ENCODE measurements at places on chromosomes 11 and 22.

DNA sequence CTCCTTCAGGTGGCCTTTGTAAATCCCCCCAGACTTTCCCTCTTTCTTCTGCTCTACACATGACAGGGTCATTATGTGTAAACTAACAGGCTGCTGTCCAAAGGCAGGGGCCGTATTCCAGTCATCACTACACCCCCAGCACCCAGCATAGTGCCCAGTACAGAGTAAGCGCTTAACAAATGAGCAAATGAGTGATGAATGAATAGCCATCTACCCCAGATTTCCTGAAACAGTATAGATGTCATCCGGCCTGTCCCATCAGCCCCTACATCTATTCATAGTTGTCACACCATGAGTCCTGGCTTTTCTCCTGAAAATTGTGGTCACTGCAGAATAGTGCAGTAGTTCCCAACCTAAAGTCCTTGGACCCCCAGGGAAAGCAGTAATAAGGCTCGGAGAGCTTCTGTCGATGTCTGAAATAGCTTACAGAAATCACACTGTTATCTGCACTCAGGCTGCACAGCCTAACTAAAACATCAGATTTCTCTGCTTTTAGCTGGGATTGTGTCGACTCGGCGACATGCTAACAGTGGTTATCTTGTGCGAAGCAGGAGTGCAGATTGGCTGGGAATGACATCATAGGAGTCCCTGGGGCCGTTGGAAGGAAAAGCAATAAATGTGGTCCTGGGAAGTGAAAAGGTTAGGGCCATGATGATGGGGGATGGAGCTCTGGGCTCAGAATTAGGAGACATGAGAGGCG is 143.8 kb upstream of the NECTIN1 start:
- DNase-seq, result no peak

- no peak for DNase-seq
Observed at GRCh38 chr22:19722178-19722981, 959 bp upstream of the GP1BB start.

GRCh38 chr22:22827187-22827939 is 60.3 kb upstream of the IGLL5 start:
- DNase-seq, result no peak

GRCh38 chr11:70618431-70619101 is 220.2 kb downstream of the CTTN start:
- no peak for DNase-seq

DNA sequence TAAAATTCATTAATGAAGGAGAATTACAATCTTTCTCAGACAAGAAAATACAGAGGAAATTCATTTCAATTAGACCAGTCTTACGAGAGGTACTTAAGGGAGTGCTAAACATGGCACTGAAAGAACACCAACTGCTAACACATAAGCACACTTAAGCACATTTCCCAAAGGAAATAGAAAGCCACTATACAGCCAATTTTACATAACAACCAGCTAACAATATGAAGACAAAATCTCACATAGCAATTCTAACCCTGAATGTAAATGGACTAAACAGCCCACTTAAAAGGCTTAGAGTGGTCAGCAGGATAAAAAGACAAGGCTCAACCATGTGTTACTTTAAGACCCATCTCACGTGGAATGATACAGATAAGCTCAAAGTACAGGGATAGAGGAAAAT is 339.5 kb upstream of the LUZP2 start:
- no peak for DNase-seq

All from anterior cingulate cortex (tissue), 58 donors.